ENCODE measurements at places on chromosomes 13 and 19.

DNA sequence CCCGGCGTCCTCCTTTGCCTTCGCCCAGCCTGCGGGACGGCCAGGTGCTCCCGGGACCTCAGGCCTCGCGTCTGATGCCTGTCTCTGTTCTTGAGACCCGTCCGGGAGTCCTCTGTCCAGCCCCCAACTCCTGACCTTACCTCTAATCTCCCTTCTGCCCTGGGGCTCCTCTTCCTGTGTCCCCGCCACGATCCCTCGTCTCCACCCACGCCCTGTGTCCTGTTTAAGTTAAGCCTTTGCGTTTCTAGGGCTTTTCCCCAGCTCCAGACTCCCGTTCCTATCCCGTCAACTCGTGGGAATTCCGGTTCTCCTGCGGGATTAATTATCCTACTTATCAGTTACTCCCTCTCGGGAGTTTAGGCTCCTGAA, 686 bp downstream of the LENG8 start:
- DNase-seq, result no peak

DNA sequence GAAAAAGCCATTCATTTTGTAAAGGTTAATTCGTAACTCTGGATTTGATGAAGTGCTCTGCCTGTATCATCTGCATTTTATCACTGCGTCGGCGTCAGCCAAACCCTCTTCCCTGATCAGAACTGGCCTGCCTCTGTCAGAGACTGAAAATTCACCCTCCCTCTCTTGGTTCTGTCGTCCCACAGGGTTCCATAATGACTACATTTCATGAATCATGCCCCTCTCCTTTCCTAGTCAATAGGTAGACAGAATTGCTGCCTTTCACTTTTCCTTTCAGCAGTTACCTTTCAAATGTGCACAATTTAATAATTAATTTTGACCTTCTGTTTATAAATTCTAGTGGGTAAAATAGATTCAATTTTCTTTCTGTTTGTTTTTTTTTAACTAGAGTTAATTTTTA, 423.4 kb downstream of the RFC3 start:
- DNase-seq, result no peak

DNA sequence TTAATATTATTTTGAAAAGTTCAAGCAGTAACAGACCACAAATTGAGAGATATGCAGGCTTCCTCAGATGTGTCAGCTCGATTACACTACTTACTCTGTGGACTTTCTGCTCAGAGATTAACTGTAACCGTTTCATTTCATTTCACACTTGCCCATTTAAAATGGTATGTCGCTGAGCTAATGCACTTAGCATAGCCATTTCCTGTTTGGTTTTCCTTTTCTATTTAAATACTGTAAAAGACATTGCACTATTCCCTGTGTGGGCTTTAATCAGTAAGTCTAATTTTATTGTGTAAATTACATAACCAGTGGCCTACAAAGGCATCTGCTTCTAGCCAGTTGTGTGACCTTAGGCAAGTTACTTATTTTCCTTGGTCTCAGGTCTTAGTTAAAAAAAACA, 237.6 kb downstream of the LACC1 start:
- peak; percentile 24 for DNase-seq

DNA sequence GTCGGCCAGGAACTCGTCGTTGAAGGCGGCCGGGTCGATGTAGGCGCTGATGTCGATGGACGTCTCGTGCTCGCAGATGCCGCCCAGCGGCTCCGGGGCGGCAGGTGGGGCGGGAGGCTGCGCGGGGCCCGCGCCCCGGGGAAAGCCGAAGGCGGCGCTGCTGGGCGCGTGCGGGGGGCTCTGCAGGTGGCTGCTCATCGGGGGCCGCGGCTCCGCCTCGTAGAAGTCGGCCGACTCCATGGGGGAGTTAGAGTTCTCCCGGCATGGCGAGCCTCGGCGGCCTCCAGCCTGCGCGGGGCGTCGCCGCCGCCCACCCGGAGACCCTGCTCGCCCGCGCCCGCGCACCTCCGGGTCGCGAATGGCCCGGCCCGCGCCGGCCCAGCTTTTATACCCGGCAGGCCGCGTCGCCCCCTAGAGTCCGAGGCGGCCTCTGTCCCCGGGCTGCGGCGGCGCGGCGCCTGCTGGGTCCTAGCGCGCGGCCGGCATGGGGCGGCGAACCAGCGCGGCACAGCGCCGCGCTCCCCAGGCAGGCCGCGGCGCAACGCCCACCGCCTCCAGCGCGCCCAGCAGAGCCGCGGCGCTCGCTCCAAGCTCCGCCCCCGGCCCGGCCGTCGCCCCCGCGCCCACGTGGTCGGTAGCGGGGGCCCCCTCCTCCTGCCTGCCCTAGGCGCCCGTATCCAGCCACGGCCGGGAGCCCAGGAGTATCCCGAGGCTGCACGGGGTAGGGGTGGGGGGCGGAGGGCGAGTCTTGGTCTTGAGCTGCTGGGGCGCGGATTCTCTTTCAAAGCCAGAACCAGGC, at the start of gene CEBPA:
CEBPA (minus strand) TSS at position 360 of the 799 bp plus-strand sequence; CDS start at position 240, 120 bp downstream.
- peak; percentile 70 for DNase-seq

- no peak for DNase-seq
Observed at GRCh38 chr19:37817180-37817981, 38.0 kb upstream of the ZNF573 start.

- DNase-seq, result peak; percentile 17
Observed at GRCh38 chr13:73754727-73755292, 379.4 kb downstream of the KLF12 start.

- no peak for DNase-seq
Observed at GRCh38 chr19:49613374-49613773, 22.4 kb downstream of the PRR12 start.

DNA sequence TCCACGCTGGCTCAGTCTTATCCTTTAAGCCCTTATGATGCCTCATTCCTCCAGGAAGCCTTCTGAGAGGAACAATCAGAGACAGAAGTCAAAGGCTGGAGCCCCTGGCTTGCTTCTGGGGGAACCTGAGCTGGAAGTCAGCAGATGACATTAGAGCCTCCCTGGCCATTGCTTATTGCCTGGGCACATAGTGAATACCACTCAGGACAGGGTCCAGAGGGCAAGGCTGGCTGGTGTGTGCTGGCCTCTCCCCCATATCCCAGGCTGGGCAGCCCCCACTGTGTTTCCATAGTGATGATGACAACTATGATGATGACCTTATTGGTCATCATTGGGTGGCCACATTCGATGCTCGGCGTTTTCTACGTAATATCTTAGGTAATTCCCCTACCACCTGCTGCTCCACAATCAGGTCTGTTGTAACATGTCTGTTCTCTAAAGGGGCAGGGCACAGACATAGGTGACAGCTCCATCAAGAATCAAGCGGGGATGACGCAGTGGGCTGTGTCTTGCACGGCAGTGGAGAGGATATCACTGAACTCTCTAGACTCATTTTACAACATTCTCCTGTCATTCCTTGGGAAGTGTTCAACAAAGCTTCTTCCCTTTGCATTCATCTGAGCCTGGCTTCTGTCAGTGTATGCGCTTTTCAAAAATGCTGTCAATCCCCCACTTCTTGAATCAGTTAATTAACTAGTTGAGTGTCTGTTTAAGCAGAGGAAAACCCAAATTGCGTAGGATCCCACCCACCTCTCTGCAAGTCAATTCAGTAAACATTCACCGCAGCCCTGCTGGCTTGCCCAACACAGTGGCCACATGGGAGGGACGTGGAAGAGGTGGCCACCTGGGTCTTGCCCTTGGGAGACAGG, 89.4 kb upstream of the TSHZ3 start:
- DNase-seq, result no peak

DNA sequence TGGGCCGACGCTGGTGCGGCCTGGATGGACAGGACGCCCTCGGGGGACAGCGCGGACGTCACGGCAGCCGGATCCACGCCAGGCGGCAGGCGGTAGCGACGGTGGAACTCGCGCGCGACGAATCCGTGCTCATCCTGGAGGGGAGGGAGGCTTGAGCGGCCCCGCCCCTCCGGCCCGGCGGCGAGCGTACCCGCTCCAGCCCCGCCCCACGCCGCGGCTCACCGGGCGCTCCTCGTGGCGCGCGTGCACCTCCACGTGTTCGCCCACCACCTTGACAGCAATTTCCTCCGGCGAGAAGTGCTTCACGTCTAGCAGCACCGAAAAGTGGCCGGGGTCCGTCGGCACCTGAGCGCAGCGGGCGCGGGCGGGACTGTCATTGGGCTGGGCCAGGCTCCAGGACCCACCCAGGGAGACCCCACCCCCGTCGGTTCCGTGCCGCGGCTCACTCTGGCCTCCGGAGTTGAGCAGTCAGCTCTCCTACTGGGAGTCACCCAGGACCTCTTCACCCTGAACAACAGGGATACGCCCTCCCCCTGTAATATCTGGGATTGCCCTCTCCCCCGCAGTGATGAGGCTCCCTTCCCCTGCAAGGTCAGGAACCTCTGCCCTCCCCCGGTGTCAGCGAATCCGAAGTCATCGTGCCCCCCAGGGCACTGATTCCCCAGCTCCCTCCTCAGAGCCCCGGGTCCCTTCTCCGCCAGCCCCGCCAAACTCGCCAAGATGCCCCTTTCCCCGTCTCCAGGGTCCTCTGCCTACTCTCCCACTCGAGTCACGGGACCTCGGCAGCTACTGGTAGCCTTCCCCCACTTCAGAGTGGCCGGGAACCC, 1.1 kb downstream of the HSPB6 start:
- DNase-seq, result no peak

DNA sequence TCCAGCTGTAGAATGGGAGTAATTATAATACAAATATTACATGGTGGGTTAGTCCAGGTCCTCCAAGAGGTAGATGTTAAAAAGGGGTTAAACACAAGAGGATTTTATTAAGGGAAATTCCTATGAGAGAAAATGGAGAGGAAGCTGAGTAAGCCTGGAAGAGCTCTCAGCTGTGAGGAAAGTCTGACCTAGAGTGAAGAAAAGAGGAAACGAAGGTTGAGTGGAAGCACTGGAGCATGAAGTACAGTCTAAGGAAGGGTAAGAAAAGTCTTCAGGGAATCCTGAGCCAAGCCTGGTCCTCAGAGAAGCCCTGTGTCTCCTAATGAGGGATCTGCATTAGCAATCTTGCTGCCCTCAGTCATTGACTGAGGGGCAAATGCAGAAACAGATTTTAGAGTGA, 506.2 kb downstream of the GPC5 start:
- peak; percentile 22 for DNase-seq

DNA sequence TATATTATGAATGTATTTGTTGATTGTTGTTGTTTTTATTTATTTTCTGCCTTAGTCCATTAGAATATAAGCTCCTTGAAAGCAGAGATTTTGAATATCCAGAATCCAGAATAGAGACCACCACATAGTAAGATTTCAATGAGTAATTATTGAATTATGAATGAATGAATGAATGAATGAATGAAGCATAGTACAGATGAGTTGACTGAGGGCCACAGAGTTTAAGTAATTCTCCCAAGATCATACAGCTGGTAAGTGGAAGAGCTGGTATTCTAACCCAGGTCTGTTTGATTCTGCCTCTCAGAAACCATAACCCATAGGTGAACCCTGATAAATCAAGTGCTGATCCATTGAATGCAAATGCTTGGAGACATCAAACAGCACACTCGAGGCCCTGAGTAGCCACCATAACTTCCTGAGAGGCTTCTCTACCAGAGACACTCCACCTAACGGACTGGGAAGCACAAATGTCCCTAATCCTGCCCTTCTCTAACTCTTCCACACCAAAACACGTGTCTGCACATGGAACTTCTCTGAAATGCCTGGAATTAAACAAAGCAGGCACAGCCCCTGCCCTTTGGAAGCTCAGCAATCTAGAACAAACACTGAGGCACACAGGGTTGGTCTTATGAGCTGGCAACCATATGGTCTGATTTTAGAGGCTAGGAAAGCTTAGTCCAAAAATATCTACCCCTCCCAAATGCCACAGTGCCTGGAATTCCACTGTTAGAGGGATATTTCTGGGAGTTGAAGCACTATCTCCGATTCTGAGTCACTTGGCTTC, 190.1 kb downstream of the FOXO1 start:
- no peak for DNase-seq

- DNase-seq, result peak; percentile 15
Observed at GRCh38 chr13:75326173-75327134, 155.5 kb downstream of the TBC1D4 start.

DNA sequence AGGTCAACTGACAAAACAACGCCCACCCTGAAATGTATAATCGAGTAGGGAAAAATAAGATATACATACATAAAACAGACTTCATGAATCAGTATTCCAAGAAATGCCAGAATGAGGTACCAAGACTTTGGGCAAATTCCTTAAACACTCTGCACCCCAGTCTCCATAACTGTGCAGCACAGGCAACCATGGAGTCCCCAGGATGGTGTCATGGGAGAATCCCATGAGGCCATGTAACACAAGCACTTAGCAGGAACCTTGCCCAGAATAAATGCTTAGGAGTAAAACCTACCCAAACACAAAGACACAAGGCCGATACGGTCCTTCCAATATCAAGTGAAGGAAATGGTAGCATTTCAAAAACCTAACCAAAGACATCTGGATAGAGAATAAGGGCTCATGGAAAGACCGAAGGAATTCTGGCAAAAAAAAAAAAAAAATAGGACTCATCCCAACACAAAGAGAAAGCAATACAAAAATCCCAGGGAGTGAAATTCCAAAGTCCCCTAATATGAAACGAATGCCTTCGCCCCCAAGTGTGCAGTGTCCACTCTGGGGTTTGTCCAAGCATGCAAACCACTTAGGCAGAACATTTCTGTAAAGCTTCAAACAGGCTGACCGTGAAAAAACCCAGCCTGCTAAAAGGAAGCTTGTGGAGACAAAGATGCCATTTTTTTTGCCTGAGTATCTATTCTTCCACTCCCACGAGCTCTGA, 11.1 kb downstream of the ZC3H4 start:
- no peak for DNase-seq

DNA sequence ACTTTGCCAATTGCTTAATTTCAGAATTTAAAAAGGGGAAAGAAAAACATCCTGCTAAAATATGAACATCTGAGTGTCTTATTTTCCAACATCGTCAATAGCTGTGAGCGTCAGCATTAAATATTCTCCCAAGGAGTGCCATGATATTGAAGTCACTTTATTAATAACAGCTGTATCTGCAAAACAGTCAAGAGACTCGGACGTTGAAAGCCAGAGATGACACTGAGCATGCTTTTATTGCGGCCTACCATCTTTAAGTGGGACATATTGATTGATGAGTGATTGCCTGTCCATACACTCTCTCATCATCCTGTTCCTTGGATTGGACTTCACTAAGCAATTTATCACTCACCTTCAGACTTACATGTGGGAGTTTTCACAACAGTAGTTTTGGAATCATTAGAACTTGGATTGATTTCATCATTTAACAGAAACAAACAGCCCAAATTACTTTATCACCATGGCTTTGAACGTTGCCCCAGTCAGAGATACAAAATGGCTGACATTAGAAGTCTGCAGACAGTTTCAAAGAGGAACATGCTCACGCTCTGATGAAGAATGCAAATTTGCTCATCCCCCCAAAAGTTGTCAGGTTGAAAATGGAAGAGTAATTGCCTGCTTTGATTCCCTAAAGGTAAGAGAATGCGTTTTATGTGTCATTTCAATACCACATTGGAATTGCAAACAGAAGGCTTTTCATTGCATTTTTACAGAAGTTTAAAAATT, 53.8 kb downstream of the MBNL2 start:
- no peak for DNase-seq

GRCh38 chr13:29561918-29562317, 33.6 kb downstream of the SLC7A1 start:
- no peak for DNase-seq

DNA sequence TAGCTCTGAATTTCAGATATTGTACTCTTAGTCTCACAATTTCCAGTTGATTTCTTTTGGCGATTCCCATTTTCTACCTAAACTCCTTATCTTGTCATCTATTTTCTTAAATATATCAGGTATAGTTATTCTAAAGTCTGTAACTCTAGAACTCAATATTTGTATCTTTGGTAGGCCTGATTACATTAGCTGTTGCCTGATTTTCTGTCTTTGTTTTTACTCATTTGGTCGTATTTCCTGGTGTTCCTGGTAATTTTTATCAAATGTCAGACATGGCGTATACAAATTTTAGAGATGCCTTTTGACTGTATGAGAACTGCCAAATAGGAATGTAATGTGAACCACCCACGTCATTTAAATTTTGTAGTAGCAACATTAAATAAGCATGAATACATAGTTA, 266.7 kb downstream of the ZNF536 start:
- DNase-seq, result no peak

All from GF-D8 (cell line).